SW480 (cell line): ENCODE measurements at places on chromosomes 11 and 22.

DNA sequence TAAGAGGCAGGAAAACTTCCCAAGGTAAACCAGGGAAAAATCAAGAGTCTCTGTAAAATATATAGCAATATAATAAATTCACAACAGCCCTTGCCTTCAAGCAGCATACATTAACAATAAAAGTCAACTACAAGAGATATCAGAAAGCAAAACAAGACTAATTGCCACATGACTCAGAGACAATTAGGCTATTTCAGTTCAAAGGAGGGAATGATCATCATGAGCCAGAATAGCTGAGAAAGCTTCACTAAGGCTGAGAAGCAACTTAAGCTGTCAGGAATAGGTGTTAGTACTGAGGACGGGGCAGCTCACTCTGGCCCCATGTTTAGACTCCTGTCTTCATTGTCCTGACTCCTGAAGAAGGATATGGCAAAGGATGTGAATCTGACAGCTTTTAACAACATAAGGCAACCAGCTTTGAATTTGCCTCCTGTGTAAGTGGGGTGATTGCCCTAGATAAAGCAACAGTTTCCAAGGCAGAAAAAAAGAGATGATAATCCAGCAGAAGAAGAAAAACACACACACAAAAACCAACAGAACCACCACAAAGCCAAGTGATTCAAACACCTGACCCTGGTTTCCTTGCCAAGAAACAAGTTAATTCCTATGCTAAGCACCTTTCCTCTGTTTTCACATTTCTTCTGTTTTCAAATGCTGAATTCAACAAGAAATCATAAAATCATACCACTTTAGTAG, 60.8 kb downstream of the SIK3 start:
- peak; percentile 25 for DNase-seq

GRCh38 chr11:47270331-47271271, 668 bp downstream of the MADD start:
- peak; percentile 52 for DNase-seq

GRCh38 chr22:27783436-27784119, 18.0 kb downstream of the MN1 start:
- no peak for DNase-seq

DNA sequence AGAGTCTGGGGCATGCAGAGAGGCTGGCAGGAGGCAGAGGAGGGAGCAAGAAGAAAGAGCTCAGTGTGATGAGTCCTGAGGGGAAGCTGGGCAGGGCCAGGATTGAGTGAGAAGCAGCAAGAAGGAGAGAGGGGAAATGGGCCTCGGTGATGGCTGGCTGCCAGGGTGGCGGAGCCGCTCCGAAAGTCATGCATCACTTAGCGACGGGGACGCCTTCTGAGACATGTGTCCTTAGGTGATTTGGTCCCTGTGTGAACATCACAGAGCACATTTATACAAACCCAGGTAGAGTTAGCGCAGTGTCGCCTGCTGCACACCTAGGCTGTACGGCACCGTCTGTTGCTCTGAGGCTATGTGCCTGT, 15.1 kb downstream of the TBC1D22A start:
- DNase-seq = no peak

- DNase-seq = no peak
Observed at GRCh38 chr22:42967005-42967404, 47.9 kb downstream of the PACSIN2 start.
